ENCODE measurements at places on chromosomes 5 and 9.

DNA sequence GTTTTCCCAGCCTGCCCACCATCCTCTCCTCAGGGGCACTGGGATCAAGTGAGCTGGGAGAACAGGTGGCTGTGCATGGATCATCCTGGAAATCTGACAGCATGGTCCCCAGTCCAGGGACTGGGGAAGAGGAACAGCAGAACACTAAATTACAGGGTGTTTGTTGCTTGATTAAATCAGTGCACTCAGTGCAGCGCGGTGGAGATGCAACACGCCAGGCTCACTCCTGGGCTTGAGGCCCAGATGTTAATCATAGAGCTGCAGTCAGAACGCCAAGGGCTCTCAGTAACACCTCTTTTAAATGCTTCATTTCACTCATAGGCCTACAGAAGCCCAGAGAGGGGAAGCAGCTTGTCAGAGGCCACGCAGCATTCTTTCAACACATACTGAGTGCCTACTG is 14.2 kb upstream of the LARP1 start:
- no peak for DNase-seq

DNA sequence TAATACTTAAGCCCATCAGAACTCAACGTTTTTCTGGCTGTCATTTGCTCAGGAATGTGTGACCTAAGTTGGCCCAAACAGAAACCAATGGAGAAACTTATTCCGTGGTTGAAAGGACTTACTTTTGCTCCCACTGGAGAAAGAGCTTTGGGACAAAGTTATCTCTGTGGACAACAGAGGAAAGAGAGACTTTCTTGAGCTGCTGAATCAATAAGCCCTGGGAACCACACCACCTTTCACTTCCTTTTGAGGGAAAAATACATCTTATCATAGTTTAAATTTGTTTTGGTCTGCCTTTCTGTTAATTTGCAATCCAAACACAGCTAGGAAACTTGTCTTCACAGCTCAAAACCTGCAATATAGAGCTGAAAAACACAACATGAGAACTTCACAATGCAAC is 62.8 kb upstream of the VCAN start:
- no peak for DNase-seq

- no peak for DNase-seq
Measured at GRCh38 chr9:34496149-34496712, 26.6 kb downstream of the ENHO start.

GRCh38 chr9:69389437-69389995 is 64.5 kb downstream of the ENTREP1 start:
- DNase-seq: no peak

DNA sequence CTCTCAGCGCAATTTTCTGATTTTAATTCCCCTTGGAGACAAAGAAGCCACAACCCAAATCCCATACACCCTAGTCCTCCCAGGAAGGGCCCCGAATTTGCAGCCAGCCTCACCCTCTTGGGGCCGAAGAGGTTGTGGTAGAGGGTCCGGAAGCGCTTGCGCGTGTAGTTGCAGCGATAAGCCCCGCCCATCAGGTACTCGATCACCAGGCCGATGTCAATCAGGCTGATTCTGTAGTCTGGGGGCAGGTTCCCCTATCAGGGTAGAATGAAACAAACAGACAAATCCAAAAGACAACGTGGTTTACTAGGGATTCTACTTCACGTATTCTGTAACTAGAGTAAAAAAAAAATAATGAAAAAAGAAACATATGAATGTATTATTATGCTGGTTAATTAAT is 210.6 kb upstream of the KLF9 start:
- DNase-seq: no peak

GRCh38 chr5:37724395-37725125 is 115.3 kb downstream of the GDNF start:
- DNase-seq: no peak

DNA sequence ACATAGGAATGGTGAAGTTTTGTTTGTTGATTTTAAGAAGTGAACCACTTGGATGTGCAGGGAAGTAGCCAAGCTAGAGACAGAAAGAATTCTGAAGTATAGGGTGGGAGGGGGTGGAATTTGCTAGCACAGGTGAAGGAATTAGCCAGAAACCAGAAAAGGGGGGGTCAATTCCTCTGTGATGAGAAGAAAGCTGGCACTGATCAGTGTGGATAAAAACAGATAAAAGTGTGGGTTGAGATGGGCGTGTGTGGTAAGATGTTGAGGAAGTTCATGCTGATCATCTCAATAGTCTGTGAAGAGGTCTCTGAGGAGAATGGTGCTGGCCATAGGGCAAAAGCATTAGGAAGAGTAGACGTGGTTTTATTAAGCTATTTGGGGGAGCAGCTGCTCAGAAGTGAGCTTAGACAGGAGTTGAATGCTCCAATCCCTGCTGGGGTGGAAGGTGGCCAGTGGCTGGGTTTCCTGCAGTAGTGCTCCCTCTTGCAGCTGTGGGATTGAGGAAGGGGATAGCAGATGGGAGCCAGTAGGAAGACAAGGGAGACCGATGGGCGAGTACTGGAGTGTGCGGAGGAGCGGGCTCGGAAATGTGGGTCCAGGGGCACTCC is 88.7 kb upstream of the ELL2 start:
- DNase-seq: no peak

- no peak for DNase-seq
Measured at GRCh38 chr5:150484964-150485692, 22.8 kb upstream of the NDST1 start.

DNA sequence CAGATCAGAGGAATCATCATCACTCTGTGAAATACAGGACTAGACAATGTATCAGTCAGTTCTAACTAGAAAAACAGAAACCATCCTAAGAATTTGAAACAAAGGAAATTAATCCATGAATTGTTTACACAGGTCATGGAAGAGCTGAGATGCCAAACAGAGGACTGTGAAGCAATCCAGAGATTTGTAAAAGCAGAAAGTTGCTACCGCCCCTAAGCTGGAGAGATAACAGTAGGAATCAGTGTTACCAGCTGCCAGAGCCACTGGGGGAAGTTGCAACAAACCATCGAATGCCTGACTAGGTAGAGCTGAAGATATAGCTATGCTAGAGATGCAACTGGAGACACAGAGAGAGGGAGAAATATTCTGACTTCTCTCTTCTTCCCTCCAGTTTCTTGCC is 10.4 kb upstream of the MIER3 start:
- no peak for DNase-seq

- no peak for DNase-seq
Measured at GRCh38 chr9:911005-911404, 65.5 kb upstream of the DMRT3 start.

GRCh38 chr5:157690690-157691433 is 19.5 kb downstream of the C5orf52 start:
- no peak for DNase-seq

GRCh38 chr5:136082390-136083193 is 50.1 kb upstream of the SMAD5 start:
- peak; percentile 21 for DNase-seq

- no peak for DNase-seq
Measured at GRCh38 chr9:123394291-123395235, 38.6 kb downstream of the CRB2 start.

- DNase-seq: no peak
Measured at GRCh38 chr5:83726912-83727311, 6.3 kb upstream of the HAPLN1 start.

- no peak for DNase-seq
Measured at GRCh38 chr9:124441291-124441690, 9.0 kb upstream of the ADGRD2 start.

Measured in activated T-helper 1 cell treated with Interleukin-2 at 50 U/mL for 16 hours (primary cell).